ENCODE measurements at places on chromosomes 11 and 22.

DNA sequence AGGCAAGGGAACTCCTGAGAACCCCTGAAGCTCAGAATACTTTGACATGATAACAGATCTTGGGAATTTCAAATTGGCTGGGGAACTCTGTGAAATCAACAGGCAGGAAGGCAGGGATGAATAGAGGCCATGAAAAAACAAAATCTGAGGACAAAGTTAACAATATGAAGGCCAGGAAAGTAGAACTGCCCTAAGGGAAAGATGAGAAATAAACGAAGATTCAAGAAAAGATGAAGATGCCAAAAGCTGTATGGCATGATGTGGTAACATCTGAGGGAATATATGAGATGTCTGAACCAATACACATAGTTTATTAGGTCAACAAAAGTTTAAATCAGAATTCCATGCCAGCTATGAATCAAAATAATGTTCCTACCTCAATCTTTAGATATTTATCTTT lies 25.0 kb downstream of the SERGEF start:
- DNase-seq = no peak

DNA sequence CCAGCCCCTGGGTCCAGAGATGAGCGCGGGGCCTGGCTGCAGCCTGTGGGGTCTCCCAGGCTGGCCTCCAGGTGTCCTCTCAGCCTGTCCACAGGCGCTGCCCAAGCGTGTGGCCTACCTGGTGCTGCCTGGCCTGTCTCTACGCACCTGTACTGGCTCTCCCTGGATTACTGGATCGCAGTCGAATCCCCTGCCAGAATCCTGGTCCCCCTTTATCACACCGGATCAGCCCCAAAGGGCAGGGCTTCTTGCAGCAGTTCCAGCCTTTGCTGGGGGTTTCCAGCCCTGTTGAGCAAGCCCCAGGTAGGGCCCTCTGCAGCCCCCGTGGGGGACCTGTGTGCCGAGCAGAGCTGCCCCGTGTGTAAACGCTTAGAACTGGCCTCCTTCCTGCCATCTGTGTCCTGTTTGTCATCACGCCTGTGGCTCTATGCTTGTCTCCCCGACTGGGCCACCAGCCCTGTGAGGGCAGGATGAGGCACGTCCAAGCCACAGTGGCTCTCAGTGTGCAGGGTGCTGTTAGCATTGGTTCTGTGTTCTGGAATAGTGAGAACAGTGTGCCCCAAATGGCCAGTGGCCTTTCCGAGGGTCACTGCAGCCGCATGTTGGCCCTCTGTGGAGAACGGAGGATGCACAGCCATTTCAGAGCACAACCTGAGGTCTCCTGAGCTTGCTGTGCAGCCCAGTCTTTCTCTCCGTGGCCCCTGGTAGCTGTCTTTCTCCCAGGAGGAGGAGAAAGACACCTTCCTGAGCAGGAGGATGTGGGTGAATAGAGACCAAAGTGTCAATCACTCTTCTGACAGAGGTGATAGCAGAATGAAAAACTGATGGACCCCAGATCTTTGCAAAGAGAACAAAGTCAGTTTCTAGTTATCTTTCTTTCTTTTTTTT lies 13.9 kb upstream of the TXNRD2 start:
- DNase-seq = no peak

DNA sequence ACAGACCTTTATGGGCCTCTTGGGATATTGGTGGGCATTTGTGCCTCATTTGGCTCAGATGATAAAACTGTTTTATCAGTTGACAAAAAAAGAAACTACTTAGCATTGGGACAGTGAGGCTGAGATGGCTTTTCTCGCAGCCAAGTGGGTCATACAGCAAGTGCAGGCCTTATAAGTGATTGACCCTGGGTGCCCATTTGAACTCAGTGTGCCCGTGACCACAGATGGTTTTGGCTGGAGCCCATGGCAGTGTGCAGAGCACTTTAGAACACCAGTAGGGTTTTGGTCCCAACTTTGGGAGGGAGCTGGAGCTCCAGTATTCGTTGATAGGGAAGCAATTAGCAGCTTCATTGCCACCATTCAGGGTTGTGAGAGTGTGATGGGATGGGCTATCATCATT lies 404.5 kb upstream of the LARGE1 start:
- DNase-seq = no peak

DNA sequence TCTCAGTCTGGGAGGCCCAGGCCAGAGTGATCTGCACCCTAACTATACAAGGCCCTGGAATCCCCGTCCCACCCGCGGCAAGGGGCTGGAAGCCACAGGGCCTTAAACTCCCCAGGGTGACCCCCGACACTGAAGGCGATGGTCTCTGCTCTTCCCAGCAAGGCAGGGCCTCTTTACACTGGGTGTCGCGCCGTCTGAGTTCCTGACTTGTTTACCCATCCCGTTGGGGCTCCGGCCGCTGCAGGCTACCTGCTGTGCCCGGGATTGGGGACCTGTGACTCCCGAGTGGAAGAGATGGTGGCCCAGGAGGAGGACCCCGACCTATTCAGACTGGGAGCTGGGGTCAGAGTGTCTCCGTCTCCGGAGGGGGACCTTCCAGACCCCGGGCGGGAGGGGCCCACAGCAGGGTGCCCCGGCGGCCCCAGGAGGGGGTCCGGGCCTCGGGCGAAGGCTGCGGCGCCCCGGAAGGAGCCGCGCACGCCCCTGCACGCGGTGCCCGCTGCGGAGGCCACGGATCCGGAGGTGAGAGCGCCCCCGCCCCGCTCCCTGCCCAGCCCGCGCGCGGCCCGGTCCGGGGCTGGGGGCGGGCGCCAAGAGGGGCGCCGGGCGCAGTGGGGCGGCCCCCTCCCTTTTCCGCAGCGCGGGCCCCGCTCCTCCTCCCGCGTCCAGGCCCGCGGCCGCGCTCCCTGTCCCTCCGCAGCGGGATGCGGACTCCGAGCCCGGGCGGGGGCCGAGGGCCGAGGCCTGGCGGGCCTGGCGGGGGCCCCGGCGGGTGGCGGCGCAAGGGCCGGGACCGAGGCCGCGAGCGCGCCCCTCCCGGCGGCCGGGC lies 560 bp upstream of the MPPED1 start:
- no peak for DNase-seq

DNA sequence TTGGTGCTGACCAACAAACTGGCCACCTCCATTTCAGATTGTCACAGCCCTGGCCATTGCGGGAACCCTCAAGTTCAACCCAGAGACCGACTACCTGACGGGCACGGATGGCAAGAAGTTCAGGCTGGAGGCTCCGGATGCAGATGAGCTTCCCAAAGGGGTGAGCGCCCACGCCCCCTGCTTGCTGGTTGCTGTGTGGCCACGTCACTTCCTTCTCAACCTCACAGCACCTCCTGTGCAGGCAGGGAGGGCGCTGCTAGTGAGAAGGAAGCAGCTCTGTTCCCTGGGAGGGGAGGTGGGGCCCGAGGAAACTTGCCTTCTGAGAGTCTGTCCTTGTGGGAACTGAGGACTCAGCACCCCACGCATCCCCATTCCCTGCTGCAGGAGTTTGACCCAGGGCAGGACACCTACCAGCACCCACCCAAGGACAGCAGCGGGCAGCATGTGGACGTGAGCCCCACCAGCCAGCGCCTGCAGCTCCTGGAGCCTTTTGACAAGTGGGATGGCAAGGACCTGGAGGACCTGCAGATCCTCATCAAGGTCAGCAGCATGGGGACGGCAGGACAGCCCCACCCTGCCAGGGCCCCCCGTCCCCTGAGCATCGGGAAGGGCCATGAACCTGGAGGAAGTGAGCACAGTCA lies 19.3 kb downstream of the POLR3H start:
- DNase-seq = peak; percentile 60

DNA sequence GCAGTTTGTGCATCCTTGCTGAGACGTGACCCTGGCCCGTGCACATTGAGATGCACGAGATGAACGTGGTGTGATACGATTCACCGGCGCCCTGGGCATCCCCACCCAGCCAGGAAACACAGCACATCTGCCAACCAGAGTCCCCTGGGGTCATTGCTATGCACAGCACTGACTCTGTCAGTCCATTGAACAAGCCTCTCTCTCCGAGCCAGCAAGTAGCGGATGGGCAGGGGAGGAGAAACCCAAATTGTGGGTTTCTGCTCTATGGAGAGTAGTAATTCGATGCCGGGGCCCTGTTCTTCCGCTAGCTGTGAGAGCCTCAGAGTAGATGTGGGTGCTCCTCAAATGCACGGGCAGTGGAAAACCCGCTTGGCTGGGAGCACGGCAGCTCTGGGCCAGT lies 85.1 kb downstream of the ARHGAP8 start:
- no peak for DNase-seq

DNA sequence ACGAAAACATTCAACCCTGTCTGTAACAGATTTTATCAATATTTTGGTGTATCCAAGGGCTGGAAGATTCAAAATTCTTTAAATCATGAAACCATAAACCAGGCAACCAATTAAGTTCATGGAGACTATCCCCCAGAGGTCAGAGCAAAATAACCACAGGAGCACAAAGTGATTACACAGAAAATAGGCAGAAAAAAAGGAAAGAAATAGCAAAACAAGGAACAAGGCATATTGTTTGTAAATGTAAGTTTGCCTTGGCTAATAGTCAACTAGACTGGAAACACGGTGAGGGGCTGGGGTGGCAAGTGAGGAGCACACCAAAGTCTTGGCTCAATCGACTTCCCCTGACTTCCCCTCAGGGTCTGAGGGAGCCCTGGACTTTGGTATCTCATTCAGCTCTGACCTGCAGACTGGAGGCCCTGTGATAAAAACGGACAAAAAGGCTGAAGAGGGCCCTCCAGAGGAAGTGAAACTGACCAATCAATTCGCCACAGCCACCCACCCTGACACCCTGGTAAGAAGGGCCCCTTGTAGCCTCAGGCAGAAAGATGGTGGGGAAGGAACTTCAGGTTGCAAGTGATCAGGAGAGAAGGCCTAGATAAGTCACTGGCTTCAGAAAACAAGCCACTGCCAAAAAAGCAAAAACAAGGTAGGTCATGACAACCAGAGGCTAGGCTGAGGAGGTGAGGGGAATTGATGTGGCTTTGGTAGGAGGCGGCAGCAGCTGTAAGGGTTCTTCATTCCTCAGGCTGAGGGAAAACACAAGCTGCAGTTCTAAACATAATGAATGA lies 1.8 kb downstream of the SIK3 start:
- DNase-seq = peak; percentile 58

Measured in inflammatory macrophage (primary cell).